NCI-H526 treated with DMSO at 0.1 percent for 48 hours (cell line): ENCODE measurements at places on chromosomes 1 and 21.
A peak's percentile ranks its signal among the peaks of the same experiment; 100 is the strongest.

GRCh38 chr21:27149034-27149433 is 182.1 kb upstream of the ADAMTS5 start:
- DNase-seq: no peak

GRCh38 chr1:192159014-192159413 is 752 bp downstream of the RGS18 start:
- no peak for DNase-seq

DNA sequence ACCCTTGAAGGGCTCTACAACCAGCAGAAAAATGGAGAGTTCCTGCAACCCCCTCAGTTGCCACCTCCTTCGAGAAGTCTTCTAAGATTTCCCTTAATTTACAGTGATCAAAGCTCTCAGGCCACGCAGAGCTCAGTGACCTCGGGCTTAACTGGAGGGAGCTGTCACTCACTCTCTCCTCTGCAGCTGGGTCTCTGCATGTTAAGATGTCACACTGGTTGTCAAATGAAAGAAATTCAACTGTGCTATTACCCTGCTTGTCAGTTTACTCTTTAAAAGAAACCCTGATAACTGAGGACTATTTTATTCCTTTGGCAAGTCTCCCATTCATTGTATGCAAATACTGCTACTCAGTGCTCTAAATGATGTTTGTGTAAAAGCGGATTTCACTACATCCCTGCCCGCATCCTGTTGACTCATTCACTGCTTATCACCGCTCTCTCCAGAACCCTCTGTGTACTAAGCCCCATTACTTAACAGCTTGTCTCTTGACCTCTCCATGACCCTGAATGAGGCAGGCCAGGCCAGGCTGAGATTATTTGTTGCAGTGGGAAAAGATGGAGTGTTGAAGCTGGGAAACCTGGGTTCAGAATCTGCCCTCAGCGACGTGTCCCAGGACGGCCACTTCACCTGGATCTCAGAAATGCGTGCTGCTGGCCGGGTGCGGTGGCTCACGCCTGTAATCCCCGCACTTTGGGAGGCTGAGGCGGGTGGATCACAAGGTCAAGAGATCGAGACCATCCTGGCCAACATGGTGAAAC is 13.7 kb downstream of the DHRS3 start:
- DNase-seq: peak; percentile 35

GRCh38 chr1:70528590-70529333 is 117.7 kb downstream of the CTH start:
- DNase-seq: peak; percentile 19

- peak; percentile 70 for DNase-seq
Measured at GRCh38 chr1:43565600-43566360, 35.1 kb downstream of the PTPRF start.

GRCh38 chr1:1306661-1307260 is 969 bp downstream of the ACAP3 start:
- no peak for DNase-seq

DNA sequence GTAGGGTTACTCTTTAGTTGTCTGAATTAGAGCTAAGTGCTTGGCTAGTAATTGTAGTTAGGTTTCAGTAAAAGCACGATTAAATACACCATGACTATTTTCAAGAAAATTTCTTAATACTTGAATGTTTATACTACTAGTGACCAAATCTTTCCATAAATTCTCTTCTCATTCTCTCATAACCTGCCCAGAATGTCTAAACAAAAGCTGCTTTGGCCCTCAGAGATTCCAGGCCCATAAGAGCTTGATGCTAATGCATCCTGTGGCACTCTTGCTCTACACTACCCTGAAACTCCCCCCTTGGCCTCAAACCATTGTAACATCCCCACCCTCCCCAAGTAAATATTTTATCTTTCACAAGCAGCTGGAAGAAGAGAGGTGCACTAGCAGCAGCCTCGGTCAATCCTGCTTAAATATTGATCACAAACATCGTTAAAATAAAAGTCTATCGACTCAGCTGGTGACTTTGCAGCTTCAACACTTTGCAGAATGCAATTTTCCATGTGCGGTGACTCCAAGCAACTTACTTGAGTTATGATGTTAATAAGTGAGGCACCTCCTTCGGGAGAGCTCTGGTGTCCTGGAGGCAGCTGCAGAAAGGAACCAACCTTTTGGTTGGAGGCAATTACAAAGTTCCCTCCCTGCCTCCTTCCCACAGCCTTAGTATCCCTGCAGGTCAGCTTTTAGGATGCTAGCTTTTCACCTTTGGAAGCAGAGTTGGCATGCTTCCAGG is 315.6 kb upstream of the PLXNA2 start:
- no peak for DNase-seq

- DNase-seq: peak; percentile 23
Measured at GRCh38 chr1:14733048-14733778, 134.7 kb downstream of the KAZN start.

GRCh38 chr1:221563476-221563921 is 178.4 kb downstream of the DUSP10 start:
- DNase-seq: no peak

DNA sequence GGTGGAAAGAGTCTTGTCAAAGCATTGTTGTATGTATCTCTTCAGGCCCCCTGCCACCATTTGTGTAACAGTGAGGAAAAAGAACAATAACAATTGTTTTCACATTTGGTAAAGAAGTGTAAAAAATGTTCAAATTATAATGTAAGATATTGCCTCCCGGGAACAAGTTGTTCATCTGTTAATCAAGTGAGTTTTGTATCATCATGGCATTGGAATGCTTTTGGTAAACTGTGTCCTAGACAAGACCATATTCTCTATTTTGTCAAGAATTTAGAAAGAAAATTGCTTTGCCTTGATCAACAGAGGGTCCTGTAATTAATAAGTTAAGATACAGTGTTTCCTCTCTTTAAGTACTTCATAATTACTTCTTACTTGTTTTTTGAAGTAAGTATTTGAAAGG is 692.0 kb upstream of the NR5A2 start:
- no peak for DNase-seq

- no peak for DNase-seq
Measured at GRCh38 chr1:218557731-218558130, 212.6 kb downstream of the TGFB2 start.

DNA sequence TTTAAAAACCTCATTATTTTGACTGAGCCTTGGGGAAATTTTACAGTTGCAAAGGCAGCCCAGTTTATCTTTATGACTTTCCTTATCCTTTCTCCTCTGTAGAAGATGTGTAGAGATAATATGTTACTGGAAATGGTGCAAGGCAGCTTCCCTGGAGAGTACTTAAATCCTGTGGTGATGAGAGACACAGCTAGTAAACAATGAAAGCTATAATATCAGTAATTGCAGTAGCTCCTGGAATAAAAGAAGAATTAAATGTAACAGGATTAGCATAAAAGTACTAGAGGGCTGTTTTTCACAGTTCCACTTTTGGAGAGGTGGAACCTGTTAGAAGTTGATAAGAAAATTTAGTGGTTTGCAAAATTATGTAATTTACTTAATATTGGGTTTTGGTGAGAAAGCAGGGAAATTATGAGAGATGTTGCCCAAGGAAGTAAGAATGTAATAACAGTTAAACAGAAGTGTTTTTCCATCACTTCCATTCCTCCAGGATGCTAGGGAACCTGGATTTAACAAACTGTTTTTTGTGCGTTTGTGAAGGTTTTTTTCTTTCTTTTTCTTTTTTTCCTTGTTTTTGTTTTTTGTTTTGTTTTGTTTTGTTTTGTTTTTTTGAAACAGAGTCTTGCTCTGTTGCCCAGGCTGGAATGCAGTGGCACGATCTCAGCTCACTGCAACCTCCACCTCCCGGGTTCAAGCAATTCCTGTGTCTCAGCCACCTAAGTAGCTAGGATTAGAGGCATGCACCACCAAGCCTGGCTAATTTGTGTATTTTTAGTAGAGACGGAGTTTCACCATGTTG is 15.7 kb upstream of the EDEM3 start:
- peak; percentile 42 for DNase-seq
